ENCODE measurements at places on chromosomes 7 and 10. TPM values are rescaled to one million over a fixed set of nuclear protein-coding genes. Genes with fewer than 3 reads are reported as not detected.

Gene OR6B1
- total RNA-seq, result not detected

Gene SPDYE8
- not detected for total RNA-seq

Gene ZNF467
- 0.20 TPM for total RNA-seq

Gene AKR1C4
- not detected for total RNA-seq

Gene MYL7
- 0.73 TPM for total RNA-seq

Gene TOMM7
- 209 TPM for total RNA-seq

Gene PLEKHS1
- total RNA-seq, result not detected

Gene TMEM270
- total RNA-seq, result not detected

Gene HECTD2
- 7.0 TPM for total RNA-seq

Gene RBM20
- total RNA-seq, result not detected

Gene SFXN2
- 9.6 TPM for total RNA-seq

Gene HOXA10
- 9.9 TPM for total RNA-seq

Gene SPDYE2B
- not detected for total RNA-seq

Gene RUFY2
- total RNA-seq, result 23.1 TPM

Gene OPALIN
- not detected for total RNA-seq

Gene STEAP4
- total RNA-seq, result 477 TPM

Gene GSDME
- total RNA-seq, result 12.1 TPM

Gene OR2AE1
- total RNA-seq, result not detected

Gene TUBB8
- total RNA-seq, result not detected

Gene ITPRID1
- not detected for total RNA-seq

Gene SLC13A4
- total RNA-seq, result 0.98 TPM

Gene EPHA1
- not detected for total RNA-seq

Gene C10orf62
- total RNA-seq, result not detected

Gene MASTL
- 14.7 TPM for total RNA-seq

Gene FZD1
- 16.5 TPM for total RNA-seq

Gene SEC23IP
- 29.0 TPM for total RNA-seq

Gene CFAP70
- 0.39 TPM for total RNA-seq

Gene EEPD1
- total RNA-seq, result 7.7 TPM

Gene MYOZ1
- not detected for total RNA-seq

Gene C10orf53
- not detected for total RNA-seq

Gene POLR3A
- 27.4 TPM for total RNA-seq

Gene C1GALT1
- 33.8 TPM for total RNA-seq

Gene NSMCE4A
- total RNA-seq, result 53.2 TPM

Gene DYDC2
- total RNA-seq, result not detected

Gene HMX3
- total RNA-seq, result not detected

Gene ITIH5
- 0.20 TPM for total RNA-seq

Gene HOXA7
- total RNA-seq, result 2.7 TPM

Gene FLNC
- 99.9 TPM for total RNA-seq

Gene SLC26A3
- not detected for total RNA-seq

Gene GDF2
- not detected for total RNA-seq

Gene EPO
- total RNA-seq, result not detected

Gene C10orf90
- 5.9 TPM for total RNA-seq
